ENCODE measurements at places on chromosomes 12 and 14. TPM values are rescaled to one million over a fixed set of nuclear protein-coding genes. Genes with fewer than 3 reads are reported as not detected.

DNA sequence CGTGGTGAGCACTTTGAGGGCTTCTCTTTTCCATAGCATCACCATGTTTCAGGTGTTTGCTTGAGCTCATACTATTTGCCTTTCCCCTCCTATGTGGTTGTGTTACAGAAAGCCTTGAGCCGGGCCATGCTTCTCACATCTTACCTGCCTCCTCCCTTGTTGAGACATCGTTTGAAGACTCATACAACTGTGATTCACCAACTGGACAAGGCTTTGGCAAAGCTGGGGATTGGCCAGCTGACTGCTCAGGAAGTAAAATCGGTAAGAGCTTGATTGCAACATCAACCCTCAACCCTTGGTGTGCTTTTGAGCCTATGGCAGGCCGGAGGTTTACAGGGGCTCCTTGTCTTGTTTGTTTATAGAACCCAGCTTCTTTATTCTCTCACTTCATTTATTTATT, 8.1 kb downstream of the LETMD1 start:
- H3K36me3 ChIP-seq = peaks cover 4% of the 10 kb centered on the region
- no peaks in the 10 kb centered on the region for H3K27me3 ChIP-seq
- DNase-seq = no peak
- H3K4me1 ChIP-seq = no peaks in the 10 kb centered on the region
- H3K4me3 ChIP-seq = no peak overlapping the region

GRCh38 chr12:130357729-130358330, 20.1 kb downstream of the PIWIL1 start:
- no peak overlapping the region for H3K4me3 ChIP-seq
- H3K27me3 ChIP-seq = no peaks in the 10 kb centered on the region
- H3K36me3 ChIP-seq = no peaks in the 10 kb centered on the region
- no peak overlapping the region for H3K27ac ChIP-seq

DNA sequence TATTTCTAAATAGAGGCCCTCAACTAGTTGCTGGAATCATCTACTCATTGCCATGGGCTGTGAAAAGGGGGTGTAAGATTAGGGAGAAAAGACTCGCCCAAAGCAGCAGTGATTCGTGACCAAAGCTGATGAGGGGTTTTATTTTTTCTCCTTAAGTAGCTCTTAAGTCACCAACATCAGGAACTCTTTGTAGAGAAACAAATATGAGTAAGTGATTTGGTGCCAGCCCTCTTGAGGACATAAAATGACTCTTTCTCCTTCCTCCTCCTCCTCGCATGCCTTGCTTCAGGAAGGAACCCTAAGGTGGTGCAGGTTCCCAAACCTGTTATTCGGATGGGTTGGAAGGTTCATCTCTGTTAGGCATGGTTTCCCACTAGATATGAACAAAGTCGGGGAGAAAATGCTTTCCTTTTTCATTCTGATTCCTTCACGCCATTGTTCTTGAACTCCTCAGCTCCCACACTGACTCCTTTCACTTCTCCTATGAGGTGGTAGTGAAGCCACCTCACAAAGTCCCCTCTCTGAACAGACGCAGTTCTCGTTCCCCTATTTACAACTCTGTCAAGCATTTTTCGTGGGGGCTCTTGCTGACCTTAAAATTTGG, 113.4 kb downstream of the ETV6 start:
- H3K36me3 ChIP-seq = no peaks in the 10 kb centered on the region
- DNase-seq = no peak
- H3K27ac ChIP-seq = peak overlapping the region; percentile 60
- H3K4me3 ChIP-seq = no peak overlapping the region
- H3K4me1 ChIP-seq = peaks cover 48% of the 10 kb centered on the region

DNA sequence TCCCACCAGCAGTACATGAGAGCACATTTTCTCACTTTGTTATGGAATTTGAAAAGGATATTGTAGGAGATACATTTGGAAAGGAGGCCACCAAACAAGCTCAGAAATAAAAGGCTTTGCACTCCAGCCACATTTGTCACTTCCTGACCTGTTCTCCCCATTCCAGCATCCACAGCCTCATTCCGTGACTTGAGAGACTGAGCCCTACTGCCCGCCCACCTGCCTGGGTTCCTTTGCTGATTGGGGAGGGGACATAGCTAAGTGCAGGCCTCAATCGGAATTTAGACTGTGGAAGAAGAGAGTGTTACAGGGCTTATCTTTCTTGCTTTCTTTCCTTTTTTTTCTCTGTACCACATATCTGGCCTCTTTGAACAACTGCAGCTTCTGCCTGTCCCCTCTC, 735.4 kb upstream of the TMEM132C start:
- H3K4me1 ChIP-seq = no peaks in the 10 kb centered on the region
- no peaks in the 10 kb centered on the region for H3K27me3 ChIP-seq
- no peak for DNase-seq

KRT2 gene
- total RNA-seq = not detected

KRT3 gene
- not detected for total RNA-seq
